Esophagus muscularis mucosa (tissue), 4 donors: ENCODE measurements at places on chromosomes 3 and 15. TPM values are rescaled to one million over a fixed set of nuclear protein-coding genes. Genes with fewer than 3 reads are reported as not detected.

COL6A5 gene
- not detected for total RNA-seq

CLRN1 gene
- not detected for total RNA-seq

B3GNT5 gene
- 2.1 TPM for total RNA-seq

ANKRD63 gene
- not detected for total RNA-seq

POLR2H gene
- total RNA-seq: 36.0 TPM

TUSC7 gene
- not detected for total RNA-seq

LEKR1 gene
- 1.2 TPM for total RNA-seq

GRK7 gene
- total RNA-seq: not detected

- DNase-seq: no peak
Measured at GRCh38 chr15:70646169-70646568, 117.2 kb downstream of the UACA start.

DNA sequence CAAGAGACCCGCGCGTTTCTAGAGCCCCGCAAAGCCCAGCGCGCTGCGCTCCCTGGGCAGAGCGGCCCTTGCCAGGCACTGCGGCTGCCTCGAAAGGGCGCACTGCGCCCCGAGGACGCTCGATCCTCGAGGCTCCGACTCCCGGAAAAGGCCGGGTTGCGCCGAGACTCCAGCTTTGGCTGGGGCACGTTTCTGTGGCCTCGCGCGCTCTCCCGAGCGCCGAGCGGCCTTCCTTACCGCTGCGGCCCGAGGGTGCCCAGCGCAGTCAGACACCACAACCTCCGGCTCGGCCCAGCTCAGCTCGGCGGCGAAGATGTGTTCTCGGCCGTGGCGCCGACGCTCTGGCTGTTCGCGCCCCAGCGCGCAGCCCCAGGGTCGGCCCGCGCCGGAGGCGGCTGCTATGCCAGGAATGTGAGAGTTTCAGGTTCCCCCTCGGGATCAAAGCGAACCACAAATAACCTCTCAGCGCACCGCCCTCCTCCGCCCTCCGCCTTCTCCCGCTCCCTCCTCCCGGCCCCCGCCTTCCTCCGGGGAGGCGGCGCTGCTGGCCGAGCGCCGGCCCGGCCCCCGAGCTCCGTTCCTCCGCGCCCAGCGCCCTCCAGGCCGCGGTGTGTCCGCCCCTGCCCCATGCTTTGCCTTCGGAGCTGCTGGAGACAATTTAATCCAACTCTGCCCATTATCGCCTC, at the start of gene AMOTL2:
Gene AMOTL2, minus strand, starts transcription at position 343 of the 686 bp plus-strand sequence. CDS start 3,014 bp downstream, outside the sequence.
- DNase-seq: peak; percentile 96

DNA sequence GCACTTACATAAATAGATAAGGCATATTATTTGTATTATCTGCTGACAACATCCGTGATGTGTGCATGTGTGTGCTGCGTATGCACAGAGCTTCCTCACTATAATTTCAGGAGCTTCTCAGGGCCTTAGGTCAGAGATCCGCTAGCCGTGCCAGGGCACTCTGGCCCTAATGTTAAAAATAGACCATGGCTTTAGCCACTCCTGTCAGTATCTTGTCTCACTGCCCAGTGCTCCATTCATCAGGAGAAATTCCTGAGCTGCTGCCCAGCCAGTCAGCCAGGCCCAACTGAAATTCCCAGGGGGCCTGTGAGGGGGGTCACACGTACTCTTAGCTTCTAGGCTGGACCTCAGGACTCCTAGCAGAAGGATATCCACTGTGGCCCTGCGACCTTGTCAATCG, 70.0 kb upstream of the ABHD2 start:
- no peak for DNase-seq

- no peak for DNase-seq
Measured at GRCh38 chr3:187951452-187952190, 202.3 kb upstream of the LPP start.

DNA sequence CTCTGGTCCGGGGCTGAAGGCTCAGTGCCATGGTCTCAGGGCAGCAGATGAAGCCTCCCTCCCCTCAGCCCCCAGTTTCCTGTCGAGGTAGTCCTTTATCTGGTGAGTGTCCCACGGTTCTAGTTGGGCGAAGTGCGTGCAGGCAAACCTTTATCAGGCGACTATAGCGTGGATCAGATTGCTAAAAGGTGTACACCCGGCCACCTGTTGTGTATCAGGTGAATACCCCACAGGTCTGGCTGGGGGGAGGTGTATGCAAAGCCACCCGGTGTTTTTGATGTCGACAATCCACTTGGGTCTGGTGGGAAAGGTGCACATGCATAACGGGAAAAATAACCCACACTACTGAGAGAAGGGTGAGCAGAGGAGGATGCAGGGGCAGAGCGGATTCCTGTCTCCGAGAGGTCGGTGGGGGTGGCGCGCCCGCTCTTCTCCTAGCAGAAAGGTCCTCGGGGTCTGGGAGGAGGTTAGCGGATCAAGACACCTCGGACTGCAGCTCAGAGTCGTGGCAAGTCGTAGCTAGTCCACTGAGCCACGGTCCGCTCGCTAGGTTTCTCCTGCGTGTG, 507 bp downstream of the SLC12A6 start:
- DNase-seq: no peak

DNA sequence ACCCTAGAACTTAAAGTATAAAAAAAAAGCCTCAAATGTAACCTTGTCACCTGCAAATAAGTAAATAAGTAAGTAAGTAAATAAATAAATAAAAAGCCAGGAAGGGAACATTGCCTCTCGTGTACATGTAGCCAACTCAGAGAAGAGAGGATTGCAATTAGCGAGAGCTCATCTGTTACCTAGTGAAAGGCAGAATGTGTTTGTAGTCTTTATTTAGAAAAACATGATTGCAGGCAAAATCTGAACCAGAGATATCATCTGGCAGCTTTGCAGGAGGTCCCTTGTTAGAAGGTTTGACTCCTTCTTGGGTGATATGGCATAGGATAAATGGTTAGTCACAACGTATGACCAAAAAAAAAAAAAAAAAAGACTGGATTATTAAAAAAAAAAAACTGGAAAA, 71.6 kb upstream of the SYN2 start:
- DNase-seq: no peak

GRCh38 chr3:138642927-138643253, 34.3 kb downstream of the FAIM start:
- DNase-seq: no peak

DNA sequence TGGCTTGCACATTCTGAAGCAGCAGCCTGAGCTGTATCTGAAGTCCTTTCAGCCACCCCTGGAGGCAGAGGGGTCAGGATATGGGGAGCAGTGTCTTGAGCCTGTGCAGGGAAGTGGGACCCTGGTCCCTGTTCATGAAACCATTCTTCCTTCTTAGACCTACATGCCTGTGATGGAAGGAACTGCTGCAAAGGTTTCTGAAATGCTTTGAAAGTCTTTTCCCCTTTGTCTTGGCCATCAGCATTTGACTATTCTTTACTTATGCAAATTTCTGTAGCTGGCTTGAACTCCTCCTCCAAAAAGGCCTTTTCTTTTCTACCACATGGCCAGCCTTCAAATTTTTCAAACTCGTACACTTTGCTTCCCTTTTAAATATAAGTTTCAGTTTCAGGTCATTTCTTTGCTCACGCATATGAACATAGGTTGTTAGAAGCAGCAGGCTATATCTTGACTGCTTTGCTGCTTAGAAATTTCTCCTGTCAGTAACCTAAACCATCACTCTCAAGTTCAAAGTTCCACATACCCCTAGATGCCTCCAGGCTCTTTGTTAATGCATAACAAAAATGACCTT, 62.3 kb downstream of the GALK2 start:
- DNase-seq: no peak

- DNase-seq: no peak
Measured at GRCh38 chr15:39618063-39618823, 37.4 kb downstream of the THBS1 start.

GRCh38 chr3:123807820-123808219, 76.3 kb downstream of the MYLK start:
- no peak for DNase-seq
